Right forelimb (tissue), 1 donor: ENCODE measurements at places on chromosomes 6 and 20.

- DNase-seq, result no peak
Measured at GRCh38 chr6:143821359-143821758, 21.8 kb upstream of the LTV1 start.

DNA sequence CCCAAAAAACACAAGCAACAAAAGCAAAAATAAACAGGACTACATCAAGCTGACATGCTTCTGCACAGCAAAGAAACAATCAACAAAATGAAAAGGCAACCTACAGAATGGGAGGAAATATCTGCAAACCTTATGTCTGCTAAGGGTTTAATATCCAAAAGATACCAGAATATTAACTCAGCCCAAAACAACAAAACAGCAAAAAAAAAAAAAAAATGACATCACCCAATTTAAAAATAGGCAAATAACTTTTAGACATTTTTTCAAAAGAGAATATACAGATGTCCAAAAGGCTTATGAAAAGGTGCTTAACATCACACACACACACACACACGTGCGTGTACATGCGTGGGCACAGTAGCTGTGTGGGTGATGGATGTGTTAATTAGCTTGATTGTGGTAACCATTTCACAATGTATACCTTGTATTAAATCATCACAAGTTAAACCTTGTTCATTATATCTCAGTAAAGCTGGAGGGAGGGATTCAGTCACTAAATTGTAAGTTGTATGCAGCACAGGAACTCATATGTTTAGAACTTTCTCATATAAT, 52.4 kb downstream of the QKI start:
- no peak for DNase-seq

GRCh38 chr6:102813489-102814275, 1420.2 kb downstream of the GRIK2 start:
- DNase-seq, result no peak

- no peak for DNase-seq
Measured at GRCh38 chr6:134122775-134123174, 70.4 kb upstream of the SLC2A12 start.

GRCh38 chr6:94683409-94683808, 893.9 kb upstream of the MANEA start:
- DNase-seq, result no peak

- DNase-seq, result no peak
Measured at GRCh38 chr6:161316531-161316930, 42.7 kb upstream of the AGPAT4 start.

GRCh38 chr6:26232940-26233648, 131.9 kb upstream of the BTN3A2 start:
- peak; percentile 70 for DNase-seq

DNA sequence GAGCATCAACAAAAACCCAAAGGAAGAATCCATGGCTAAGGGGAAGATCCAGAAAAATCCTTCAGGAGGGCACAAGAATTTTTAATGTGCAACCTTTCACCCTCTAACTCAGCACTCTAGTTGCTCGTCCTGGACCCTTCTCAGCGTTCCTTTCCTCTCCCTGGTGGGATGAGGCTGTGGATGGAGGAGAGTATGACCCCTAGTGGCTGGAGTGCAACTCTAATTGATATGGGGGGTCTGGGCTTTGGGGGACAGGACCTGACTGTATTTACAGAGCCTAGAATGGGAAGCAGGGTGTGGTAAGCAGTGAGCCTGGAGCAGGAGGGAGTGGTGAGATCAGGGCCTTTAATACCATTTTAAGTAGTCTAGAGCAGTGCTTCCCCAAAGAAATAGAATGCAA, 83.9 kb upstream of the CEP85L start:
- no peak for DNase-seq

- DNase-seq, result no peak
Measured at GRCh38 chr6:140069576-140069975, 695.1 kb upstream of the CITED2 start.

- DNase-seq, result no peak
Measured at GRCh38 chr20:24212494-24212893, 223.9 kb upstream of the GGTLC1 start.

- peak; percentile 81 for DNase-seq
Measured at GRCh38 chr6:4155848-4156466, 20.6 kb upstream of the ECI2 start.

DNA sequence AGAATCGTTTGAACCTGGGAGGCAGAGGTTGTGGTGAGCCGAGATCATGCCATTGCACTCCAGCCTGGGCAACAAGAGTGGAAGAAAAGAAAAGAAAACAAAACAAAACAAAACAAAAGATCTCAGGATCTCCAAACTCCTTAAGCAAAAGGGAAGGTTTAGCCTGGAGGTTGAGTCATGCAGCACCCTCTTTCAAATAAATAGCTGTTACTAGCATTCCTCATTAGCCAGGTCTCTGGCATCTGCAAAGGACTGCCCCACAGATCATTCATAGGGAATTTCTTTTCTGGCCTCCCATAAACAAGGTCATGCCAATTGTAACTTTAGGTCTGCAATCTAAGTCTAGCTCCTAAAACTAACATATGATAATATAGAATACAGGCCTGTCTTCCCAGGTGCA, 37.2 kb downstream of the EDN1 start:
- DNase-seq, result no peak

GRCh38 chr20:19713822-19714578, 44.1 kb upstream of the RIN2 start:
- DNase-seq, result no peak

DNA sequence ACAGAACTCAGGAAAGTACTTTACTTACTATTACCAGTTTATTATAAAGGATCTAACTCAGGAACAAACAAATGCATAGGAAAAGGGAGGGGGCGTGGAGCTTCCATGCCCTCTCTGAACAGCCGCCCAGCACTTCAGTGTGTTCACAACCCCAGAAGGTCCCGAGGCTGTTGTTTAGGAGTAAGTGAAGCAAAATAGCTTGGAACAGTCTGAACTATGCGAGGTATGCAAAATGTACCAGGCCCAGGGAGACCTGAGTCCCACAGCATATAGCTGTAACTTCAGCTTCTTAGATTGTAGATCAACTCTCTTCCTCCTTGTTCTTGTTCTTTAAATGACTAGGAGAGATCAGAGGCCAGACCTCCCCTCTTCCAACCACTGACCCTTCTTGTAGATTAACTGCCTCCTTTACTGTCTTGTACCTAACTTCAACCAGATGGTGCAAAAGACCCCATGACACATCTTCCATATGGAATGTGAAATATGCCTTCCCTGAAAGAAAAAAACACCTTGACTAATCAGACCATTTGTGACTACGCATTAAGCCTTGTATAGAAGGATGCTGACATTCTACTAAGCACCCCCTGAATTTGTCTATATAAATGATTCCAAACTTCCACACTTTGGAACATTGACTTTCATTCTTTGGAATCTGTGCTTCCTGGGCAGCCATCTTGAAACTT, 98.8 kb upstream of the SNX9 start:
- DNase-seq, result no peak

DNA sequence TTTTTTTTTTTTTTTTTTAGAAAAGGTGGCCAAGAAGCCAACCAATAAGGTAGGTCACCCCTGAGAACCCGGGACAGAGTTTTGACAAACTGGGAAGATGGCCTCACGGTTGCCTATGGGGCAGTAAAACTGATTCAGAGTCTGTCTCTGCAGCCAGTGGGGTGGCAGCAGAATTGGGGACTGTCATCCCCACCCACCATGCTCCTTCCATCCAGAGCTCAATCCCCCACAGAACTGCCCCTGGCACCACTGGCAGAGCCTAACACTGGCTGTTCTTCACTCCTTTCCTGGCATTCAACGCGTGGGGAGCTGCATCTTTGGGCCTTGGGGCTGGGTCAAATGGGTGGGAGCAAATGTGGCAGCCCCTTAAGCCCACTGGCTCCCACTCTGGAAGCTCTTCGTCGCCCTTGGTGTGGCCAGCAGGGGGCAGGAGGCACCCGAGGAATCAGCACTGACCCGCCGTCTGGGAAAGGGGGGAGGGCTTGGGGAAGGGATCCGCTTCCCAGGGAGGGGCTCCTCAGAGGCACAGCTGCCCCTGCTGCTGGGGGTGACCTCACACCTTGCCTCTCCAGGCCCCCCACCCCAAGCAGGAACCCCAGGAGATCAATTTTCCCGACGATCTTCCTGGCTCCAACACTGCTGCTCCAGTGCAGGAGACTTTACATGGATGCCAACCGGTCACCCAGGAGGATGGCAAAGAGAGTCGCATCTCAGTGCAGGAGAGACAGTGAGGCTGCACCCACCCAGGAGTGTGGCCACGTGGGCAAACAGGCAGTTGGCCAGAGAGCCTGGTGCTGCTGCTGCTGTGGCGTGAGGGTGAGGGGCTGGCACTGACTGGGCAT, 10.4 kb downstream of the CD40 start:
- peak; percentile 54 for DNase-seq

GRCh38 chr6:68975064-68975463, 340.0 kb downstream of the ADGRB3 start:
- DNase-seq, result peak; percentile 45

DNA sequence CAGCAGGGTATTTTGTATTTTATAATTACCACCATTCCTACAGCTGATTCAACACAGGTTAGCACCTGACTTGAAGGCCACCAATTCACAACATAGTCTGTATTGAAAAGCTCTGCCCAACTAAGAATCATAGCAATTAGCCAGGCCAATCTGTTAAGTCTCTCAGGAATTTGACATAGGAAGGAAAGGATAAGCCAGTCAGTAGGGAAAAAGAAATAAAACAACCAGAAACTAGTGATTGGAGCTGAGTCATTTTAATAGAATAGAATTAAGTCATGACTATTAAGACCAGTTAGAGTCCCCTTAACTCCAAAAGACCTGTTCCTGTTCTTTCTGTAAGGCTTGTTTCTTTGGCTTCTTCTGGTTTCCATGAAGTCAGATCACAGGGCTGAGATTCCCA, 8.1 kb downstream of the RANBP9 start:
- DNase-seq, result no peak

DNA sequence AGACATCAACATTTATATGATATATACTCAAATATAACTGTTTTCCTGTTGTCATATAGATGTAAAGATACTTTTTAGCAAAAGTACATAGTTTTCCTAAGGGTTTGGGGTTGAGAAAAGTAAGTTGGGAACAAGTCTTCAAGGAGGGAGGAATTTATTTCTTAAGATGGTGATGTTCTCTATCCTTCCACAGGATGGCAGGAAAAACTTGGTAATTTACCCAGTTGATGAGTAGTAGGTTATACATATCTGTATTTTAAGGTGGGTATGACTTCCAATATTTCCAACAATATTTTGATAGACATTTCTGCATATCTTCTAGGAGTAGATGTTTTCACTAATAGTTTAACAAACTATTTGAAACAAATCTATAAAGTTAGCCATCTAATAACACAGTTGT, 254.4 kb downstream of the RIMS1 start:
- DNase-seq, result no peak

GRCh38 chr6:162177746-162178145, 549.8 kb downstream of the PRKN start:
- DNase-seq, result no peak

DNA sequence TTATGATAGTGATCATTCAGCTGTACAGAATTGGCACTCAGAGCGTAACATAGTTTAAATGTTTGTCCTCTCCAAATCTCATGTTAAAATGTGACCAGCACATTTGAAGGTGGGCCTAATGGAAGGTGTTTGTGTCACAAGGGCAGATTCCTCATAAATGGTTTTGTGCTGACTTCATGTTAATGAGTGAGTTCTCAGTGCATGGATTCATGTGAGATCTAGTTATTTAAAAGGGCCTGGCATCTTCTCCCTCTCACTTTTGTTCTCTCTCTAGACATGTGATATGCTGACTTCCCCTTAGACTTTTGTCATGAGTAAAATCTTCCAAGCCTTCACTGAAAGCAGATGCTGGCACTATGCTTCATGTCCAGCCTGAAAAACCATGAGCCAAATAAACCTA, 452.4 kb upstream of the PTCHD4 start:
- DNase-seq, result no peak

- peak; percentile 56 for DNase-seq
Measured at GRCh38 chr6:89977808-89978748, 83.8 kb downstream of the GJA10 start.

GRCh38 chr6:16770701-16771569, 9.7 kb upstream of the ATXN1 start:
- peak; percentile 71 for DNase-seq

GRCh38 chr20:62584671-62585460, 57.4 kb upstream of the SLCO4A1 start:
- DNase-seq, result no peak

DNA sequence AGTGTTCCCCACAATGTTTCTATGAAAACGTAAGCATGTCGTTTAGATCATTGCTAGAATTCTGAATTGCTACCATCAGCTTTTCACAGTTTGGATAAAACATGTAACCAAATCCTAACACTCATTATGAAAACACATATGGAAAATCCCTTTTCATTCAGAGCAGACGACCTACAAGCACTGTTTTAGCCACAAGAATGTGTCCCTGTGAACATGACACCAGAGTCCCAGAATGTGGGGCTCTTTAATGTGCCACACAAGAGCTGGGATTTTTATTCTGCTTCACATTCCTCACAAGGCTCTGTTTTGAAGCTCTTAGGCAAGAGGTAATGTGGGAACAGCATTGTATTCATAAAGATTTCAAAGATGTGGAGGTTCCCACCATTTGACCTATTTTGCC, 141.1 kb upstream of the CITED2 start:
- DNase-seq, result no peak

DNA sequence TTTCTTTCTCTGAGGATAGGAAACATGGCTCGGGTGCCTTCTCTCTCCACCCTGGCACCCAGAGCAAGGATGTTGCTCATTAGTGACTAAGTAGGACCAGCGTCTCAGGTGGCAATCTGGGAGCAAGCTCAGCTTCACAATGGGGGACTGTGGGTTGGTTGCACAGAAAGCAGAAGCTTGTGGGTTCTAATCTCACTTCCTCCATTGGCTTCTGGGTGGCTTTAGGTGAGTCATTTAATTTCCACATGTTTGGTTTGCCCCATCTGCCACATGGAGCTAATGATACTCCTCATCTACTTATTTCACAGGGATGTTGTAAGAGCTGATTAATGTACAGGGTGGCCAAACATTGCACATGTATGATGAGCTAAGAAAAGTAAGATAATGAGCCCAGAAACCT, 54.8 kb upstream of the AKIRIN2 start:
- no peak for DNase-seq

DNA sequence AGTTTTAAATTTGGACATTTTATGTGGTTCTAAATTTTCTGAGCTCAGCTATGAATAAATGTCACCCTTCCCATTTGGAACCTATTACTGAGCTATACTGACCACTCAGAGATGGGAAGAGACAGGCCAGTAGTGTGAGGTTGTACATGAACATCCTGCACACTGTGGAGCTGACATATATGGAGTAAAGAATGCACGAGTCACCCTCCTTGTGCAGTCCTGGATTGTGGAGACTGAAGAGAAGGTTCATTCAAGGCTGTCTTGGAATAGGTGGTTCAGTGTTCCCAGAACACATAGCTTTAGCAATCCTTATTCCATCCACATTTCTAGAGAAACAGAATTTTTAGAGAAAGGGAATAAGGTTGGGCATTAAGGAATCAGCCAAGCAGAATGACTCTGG, 50.3 kb upstream of the OGFRL1 start:
- DNase-seq, result no peak

DNA sequence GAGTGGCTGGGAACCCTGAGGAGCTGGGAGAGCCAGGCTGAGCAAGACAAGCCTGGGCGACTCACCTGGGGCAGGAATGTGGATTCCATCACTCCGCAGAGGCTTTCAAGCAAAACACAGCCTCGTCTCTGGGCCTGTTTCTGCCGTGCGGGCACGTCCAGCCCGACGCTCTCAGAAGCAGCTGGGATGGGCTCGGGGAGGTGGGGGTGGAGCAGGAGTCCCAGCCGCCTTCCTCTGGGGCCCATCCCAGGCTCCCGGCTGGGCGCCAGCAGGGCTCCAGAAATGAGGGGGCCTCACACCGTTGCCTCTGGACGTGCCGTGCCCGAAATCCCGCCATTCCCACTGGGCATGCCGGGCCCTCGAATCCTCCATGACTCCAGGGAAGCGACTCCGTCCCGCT, 8.7 kb upstream of the RPS21 start:
- DNase-seq, result no peak
